BE2C (cell line): ENCODE measurements at places on chromosomes 3 and 15.

DNA sequence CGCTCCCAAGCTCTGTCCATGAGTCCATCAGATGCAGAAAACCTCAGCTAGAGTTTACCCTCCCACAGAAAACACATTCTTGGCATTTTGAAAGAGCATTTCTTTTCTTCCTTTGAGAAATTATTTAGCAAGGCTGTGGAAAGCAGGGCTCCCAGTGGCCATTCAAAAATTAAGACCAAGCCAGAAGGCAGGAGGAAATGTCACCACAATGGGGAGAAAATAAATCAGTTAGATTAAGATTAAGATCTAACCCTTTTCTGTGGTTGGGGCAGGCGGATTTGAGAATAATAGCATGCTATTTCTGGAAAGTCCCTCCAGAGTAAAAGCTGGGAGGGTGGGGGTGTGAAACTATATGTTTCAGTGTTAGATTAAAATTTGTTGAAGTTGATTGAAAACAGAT lies 20.2 kb downstream of the LRIG1 start:
- no peak for DNase-seq

DNA sequence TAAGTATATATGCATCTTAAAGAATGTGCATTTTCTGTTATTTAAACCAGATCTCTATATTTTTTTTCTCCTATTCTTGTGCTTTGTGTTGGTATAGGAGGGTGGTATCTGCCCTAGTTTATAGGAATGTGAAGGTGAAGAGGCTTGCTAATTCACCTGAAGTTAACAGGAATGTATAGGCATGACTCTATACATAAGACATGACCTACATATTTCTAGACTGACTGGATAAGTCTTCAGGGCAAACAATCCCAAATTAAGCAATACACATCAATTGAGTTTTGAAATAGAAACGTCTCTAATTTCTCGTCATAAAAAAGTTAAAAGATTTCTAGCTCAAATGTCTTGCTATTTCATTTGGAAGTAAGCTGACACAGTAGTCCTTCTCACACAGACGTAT lies 410.0 kb downstream of the DIPK2A start:
- no peak for DNase-seq

DNA sequence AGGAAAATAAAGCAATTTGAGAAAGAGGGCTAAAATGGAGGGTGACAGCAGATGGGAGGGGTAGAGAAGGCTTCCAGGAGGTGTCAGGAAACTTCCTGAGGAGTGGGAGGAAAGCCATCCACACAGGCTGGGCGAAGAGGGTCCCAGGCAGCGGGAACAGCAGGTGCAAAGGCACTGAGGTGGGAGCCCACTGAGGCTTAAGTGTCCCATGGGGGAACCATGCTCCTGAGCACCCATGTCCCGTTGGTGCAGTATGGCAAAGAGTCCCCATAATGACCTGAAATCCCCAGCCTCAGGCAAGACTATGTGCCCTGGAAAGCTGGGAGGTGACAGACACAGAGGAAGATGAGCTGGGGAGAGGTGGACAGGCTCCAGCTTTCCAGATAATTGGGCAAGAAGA lies 30.0 kb downstream of the CFAP100 start:
- DNase-seq: no peak

- no peak for DNase-seq
Measured at GRCh38 chr15:52683580-52683979, 4.4 kb upstream of the ATOSA start.

DNA sequence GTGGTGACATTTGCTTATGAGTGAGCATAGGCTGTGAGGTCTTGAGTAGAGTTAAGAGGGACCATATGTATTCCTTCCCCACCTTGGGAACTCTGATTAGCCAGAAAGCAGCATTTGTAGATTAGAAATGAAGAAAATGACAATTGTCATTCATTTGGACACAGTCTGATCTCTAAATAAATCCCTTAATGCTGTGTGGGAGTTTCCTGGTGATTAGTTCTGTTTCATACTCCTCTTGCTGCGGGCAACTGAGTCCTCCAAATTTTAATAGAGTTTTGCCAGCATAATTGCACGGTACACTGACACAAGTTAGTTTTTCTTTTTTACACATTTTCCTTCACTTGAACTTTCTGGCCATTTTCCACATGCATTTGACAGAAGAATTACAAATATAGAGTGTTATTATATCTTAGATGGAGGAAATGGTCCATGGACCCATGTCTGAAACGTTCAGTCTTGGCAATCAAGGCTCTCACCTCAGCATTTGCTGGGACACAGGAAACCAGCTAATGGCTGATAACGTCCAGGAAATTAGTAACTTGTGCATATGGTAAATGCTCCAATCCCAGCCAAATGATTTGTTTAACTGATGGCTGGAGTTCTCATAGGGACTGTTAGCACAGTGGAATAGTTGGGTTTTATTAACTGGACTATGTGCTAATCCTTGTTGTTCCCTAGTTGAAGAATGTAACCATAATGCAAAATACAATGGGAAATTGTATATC lies 321.2 kb downstream of the RBMS3 start:
- no peak for DNase-seq
